ENCODE measurements at places on chromosomes 3 and 15.

- DNase-seq: no peak
Measured at GRCh38 chr3:170999737-171000242, 26.7 kb downstream of the SLC2A2 start.

- DNase-seq: no peak
Measured at GRCh38 chr15:38509152-38509551, 55.2 kb downstream of the FAM98B start.

- no peak for DNase-seq
Measured at GRCh38 chr3:56917361-56918110, 115.8 kb upstream of the ARHGEF3 start.

- no peak for DNase-seq
Measured at GRCh38 chr3:26256224-26256623, 366.3 kb upstream of the LRRC3B start.

DNA sequence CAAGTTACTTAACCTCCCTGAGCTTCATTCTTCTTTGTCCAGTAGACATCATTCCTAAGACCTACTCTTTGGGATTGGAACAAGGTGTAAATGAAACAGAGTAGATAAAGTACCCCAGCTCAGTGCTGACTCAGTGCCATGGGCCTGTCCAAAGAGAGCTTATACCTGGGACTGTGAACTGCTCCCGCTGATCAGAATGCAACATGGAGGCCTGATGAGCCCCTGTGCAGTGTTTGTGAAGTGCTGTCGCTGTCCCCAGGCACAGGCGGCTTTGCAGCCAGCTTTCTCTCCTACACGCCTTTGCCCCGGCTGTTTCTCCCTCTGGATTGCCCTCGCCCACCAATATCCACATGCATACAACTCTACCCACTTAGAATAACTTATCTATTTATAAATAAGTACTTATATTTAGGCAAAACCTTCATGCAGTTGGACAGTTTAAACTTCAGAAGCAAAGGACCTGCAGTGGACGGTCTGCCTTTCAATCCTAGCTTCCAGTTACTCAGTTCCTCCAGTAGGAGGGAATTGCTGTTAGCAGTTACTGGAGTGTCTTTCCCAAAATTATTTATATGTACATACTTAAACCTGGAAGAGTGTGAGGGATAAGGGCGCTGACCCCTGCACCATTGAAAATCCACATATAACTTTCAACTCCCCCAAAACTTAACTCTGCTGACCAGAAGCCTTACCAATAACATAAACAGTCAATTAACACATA lies 80.0 kb downstream of the CORO2B start:
- peak; percentile 47 for DNase-seq

- DNase-seq: no peak
Measured at GRCh38 chr3:100140976-100141375, 26.7 kb upstream of the FILIP1L start.
